ENCODE measurements at places on chromosomes 6 and 20.

DNA sequence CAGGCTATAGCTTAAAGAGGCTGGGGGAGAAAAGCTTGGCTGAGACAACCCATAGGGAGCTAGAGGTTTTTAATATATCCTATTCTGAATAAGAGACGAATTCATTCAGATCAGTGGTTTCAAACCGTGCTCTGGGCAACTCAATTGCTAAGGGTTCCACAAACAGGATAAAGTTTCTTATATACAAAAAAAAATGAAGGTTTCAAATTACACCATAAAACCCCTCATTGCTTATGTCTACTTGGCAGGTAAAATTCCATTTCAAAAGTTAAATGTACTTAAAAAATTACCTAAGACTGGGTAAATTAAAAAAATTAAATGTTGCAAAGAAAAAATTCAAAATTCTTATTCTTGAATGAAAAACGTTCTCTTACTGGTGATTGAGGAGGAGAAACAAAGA, 2.7 kb downstream of the HLA-DPB1 start:
- DNase-seq, result no peak

GRCh38 chr20:52200870-52201269, 9.3 kb upstream of the ZFP64 start:
- no peak for DNase-seq

GRCh38 chr20:57400231-57400701, 9.1 kb downstream of the RBM38 start:
- DNase-seq, result no peak

DNA sequence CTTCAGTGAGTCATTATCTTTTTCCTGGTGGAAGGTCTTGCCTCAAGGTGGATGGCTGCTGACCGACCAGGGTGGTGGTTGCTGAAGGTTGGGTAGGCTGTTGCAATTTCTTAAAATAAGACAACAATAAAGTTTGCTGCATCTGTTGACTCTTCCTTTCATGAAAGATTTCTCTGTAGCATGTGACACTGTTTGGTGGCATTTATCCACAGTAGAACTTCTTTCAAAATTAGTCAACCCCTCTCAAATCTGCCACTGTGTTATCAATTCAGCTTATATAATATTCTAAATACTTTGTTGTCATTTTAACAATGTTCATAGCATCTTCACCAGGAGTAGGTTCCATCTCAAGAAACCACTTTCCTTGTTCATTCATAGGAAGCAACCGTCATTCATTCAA, 66.8 kb upstream of the ATXN1 start:
- no peak for DNase-seq

- no peak for DNase-seq
These were observed 8.9 kb downstream of the UTRN start for GRCh38 chr6:144294016-144294415.

DNA sequence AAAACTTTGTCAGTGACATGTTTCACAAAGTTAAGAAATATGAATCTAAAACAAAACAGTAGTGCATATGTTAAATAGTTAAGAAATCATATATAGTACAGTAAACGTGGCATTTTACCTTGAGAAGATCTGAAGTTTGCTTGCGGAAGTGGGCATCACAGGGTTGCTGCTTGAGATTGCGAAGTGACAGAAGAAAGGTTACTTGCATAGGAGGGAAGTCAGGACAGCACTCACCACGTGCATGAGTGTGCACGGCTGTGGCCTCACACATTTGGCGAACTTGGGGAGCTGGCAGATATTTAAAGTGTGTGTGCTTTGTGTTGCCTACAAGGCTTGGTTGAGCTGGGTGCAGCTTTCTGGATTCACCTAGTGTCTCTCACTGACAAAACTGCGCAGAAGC, 431.5 kb upstream of the ARID1B start:
- DNase-seq, result no peak

- no peak for DNase-seq
These were observed 48.2 kb upstream of the ARG1 start for GRCh38 chr6:131524695-131525336.

DNA sequence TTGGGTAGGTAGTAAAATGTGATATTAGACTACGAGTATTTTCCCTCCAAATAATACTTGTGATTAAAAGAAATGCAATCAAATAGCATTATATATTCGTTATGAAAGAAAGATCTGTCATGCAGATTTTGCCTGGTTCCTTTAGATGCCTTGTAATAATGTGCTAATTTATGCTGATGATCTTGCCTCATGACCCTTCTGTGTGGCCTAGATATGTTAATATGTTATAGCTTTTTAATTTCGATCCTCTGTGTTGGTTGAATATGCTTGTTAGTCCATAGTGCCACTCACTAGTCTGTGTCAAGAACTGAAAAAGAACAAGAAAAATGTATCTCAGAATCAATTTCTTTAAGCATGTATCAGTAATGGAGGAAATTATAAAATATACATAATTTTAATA, 31.9 kb downstream of the CDKAL1 start:
- no peak for DNase-seq

- no peak for DNase-seq
These were observed 86.5 kb upstream of the E2F3 start for GRCh38 chr6:20314866-20315845.

DNA sequence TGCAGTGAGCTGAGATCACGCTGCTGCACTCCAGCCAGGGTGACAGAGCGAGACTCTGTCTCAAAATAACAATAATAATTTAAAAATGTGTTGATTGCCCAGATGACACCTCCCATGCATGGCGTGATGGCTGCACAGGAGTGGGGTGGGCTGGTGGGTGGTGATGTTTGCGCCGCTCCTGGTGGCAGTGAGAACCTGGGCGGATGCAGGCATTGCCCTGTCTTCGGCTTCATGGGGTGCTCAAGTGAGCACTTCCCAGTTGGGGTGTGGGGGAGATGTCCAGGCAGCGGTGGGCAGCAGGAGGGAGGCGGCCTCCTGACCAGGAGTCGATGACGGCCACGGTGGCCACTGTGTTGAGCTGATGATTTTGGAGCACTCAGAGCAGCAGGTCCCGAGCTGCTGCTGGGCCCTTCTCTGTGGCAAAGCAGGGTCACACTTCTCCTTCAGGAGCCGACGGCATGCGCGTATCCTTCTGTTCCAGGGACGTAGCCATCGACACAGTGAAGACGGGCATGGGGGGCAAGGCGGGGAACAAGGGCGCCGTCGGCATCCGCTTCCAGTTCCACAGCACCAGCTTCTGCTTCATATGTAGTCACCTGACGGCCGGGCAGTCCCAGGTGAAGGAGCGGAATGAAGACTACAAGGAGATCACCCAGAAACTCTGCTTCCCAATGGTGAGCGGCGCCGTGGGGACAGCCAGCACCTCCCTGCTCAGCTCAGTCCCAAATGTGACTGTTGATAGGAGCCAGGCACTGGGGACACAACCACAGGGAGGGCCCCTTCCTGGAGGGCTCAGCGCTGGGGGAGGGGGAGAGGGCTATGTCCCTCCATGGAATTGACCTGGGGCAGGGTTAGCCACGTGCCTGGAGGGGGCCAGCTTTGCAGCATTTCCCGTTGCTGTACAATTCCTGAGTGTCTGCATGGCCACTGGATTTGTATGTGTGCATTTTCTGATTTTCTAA, 89.7 kb downstream of the SYNJ2 start:
- no peak for DNase-seq

GRCh38 chr20:3014179-3014578, 29.2 kb upstream of the GNRH2 start:
- DNase-seq, result no peak

- DNase-seq, result no peak
These were observed 174.9 kb upstream of the SCGN start for GRCh38 chr6:25477006-25477590.

DNA sequence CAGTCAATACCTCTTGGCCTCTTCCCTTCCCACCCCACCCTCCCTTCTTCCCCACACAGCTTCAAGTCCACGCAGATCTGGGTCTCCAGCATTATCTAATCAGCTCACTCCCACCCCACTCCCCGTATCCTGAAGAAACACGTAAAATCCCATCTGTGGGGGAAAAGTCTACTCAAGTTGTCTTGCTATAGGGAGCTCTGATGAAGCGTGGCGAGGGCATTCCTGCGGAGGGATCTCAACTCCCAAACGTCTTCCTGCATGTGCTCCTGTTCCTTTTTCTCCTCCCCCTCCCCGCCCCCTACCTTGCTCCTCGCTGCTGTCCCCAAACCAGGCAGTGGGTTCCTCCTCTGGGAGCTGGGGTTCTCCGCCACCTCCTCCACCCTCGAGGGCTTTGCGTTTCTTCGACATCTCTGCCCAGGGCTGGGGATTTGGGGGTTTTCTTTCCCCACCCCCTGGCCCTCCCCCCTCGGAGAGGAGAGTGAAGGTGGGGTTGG, 181.8 kb downstream of the TBXT start:
- DNase-seq, result no peak

GRCh38 chr6:158408552-158409130, 96.4 kb downstream of the TULP4 start:
- DNase-seq, result no peak

- DNase-seq, result peak; percentile 1
These were observed 563.8 kb downstream of the LMBRD1 start for GRCh38 chr6:69232911-69233448.

DNA sequence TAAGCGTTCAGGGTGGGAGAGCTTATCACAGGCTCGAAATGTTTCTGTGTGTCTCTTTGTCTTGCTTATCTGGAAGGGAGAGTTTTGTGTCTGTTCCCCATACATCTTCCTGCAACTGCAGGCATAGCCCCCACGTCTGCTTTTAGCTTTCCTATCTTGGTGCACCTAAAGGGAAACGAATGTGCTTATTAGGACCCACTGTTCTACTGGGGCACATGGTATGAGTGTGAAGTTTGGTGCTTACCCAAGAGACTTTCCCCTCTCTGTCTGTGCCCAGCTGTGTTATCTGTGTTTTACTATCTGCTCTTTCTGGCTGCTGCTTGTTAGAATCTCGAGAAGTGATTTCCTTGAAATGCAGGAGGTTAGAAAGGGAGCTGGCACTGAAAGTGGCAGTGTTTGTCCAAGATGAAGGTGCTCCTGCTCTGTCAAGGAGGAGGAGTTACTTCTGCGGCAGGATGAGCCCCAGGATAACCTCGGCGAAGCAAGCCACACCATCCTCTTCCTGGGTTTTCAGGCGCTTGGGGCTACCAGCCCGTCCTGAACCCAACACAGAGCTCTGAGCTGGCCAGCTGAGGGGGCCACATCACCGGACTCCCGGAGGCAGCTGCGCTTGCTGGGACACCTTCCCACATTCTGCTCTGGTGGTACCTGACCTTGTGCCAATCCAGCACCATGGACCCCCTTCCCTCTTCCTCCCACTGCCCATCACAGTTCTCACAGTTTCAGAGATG, 23.4 kb downstream of the DYNLT1 start:
- DNase-seq, result no peak

DNA sequence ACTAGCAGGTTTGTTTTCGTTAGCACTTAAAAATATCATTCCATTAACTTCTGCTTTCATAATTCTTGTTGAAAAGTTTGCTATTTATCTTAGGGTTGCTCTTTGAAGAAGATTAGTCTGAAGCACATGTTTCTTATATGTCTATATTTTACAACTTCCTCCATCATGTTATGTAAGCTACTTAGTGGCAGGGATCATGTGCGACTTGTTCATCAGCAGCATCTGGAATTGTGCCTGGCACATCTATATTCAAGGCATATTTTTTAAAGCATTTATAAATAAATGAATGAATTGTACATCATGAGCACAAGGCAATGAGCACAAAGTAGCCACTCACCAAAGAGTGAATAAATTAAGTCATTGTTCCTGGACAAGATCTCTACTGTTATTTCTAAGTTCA, 187.2 kb upstream of the COL21A1 start:
- no peak for DNase-seq

DNA sequence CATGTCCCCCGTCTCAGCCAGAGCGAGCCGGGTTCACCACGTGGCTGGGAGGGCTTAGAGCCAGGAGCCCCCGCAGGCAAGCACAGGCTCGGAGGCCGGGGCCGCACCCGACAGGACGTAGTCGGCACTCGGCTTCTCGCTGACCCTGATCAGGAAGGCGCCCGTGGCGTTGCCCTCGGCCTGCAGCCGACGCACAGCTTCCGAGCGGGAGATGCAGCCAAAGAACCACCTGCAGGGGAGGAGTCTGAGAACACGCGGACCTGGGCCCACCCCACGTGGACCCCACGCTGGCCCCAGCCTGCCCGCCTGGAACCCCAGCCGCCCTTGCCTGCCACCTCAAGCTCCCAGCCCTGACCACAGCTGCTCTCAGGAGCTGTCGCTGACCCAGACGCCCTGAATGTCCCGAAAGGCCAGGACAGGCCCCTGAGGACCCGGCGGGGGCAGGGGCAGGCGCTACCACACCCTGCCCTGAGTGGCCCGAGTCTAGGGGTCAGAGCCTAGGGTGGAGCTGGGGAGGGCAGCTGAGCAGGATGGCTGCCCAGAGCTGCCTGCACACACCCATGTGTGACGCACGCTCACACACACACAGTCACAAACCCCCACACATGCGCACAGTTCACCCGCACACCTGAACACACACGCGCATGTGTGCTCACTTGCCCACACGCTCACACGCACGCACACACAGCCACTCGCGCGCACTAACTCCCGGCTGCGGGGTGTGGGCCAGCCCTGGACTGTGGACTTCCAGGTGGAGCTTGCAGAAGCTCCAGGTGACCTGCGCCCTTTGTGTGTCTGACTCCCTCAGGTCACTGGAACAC, 2.1 kb downstream of the PTK6 start:
- DNase-seq, result no peak

DNA sequence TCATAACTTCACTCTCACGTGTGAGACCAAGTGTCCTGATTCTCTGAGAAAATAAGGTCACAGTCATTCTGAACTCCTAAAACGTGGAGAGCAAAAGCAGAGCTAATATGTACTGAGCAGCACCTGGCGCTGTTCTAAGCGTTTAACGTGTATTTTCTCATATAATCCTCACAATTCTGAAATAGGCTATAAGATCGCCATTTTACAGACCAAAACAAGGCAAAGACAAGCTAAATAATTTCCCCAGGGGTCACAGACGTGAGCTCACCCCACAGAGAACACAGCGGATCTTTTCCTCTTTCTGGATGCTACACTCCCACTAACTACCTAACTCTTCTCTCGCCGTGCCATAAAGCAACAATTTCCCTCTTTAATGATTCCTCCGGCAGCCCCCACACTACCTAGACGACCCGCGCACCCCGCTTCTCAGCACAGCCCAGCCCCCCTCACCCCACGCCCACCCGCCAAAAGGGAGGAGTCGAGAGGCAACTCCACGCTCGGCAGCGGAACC, 636 bp downstream of the SUPT3H start:
- DNase-seq, result no peak

- no peak for DNase-seq
These were observed 841.3 kb downstream of the PHF3 start for GRCh38 chr6:64476935-64477334.

DNA sequence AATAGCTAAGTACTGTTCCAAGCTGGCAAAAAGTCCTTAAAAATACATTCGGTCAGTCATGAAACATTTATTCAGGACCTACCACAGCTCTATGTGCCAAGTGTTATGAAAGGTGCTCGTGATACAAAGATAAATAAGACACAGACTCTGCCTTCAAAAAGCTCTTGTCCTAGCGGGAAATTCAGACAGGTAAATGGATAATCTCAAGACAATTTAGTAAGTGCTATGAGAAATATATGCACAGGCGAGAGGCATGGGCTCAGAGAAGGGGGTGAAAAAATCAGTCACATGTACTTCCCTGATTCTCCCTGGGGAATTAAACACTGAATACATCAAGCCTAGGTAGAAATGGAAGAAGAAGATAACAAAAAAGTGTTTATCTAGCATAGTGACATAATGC, 49.8 kb upstream of the HEY2 start:
- no peak for DNase-seq

GRCh38 chr20:58436868-58437645, 48.0 kb downstream of the VAPB start:
- DNase-seq, result no peak
